ENCODE measurements at places on chromosomes 7 and 10.
A peak's percentile ranks its signal among the peaks of the same experiment; 100 is the strongest.

DNA sequence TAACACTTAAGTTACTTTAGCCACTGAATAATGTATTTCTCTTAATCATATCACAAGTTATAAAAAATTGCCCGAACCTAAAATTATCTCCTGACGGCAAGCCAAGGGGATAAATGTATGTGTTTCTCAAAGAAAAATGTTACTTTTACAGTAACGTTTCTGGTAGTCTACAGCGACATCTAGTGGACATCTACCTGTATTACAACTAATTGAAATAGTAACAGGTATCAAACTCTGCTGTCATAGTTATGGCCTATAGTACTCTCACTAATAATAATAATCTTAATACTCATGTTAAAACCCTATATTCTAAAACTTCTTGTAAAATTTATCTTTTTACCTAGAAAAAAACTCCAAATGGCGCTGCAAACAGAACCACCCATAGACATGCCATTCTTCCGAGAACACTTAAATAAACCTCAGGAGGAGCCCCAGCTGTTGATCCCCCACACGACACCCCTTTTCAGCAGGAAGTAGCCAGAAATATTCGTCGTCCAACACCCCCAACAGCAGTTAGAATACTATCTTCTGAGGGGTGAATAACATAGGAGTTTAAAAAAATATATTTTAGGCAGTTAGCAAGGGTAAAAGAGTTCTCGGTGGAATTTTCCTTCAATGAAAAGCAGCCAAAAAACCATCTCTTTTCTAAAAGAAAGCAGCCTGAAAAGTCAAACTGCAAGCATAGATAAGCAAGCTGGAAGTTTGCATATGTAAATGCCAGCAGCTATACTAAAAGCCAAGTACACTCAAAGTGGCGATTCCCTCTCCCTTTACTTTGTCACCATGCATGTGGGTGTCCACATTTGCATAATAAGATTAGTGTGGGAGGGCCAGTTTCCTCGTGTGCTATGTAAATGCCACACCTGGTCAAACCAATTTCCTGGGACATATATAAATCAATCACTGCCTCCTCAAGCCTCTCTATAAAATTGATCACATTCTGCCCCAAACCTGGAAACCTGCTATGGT, 40.5 kb upstream of the ZNF107 start:
- no peak for DNase-seq

DNA sequence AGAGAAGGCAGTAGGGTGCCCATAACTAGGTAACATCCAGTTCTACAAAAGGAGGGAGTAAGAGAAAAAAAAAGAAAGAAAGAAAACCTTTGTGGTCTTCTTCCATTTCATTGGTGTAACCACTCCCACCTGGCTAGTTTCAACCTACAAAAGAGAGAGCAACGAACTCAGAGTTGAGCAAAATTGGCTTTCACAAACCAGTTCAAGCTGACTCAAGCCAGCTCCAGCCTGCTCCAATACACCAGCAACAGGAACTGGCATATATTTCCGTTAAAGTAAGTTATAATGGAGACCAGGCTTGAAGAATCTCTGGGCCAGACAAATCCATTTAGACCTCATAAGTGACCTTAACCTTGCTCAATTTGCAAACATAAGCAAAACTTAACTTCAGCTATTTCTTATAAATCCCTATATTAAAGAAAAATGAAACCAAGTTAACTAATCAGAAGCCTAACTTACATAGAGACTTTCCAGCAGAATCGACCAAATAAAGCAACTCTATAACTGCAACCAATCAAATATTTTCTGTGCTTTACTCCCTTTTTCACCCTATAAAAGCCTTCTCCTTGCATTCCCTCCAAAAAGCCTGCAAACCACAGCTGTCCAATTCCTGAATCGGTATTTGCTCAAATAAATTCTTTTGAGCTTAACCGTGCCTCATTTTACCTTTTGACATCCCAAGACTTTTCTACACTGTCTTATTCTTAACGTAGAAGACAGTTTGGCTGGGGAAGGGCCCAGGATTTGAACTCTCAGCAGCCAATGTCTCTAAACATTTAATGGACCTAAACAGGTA, 10.1 kb downstream of the ANKRD22 start:
- no peak for DNase-seq

- no peak for DNase-seq
These were observed 73.2 kb downstream of the SFMBT2 start for GRCh38 chr10:7337431-7338171.

DNA sequence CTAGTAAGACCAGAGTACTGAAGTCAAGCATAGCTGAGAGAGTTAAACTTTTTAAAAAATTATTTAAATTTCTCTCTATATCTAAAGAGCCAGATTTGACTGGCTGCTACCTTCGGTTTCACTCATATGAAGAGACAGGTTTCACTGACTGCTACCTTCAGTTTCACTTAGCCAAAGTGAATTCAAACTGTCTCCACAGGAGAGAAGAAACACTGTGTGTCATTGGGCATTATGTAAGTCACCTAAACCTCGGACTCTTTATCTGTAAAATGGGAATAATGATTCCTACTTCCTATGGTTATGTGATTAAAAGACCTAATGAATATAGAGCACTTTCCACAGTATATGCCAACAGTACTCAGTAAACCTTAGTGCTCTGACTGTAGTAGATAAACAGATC, 41.6 kb upstream of the MET start:
- no peak for DNase-seq

DNA sequence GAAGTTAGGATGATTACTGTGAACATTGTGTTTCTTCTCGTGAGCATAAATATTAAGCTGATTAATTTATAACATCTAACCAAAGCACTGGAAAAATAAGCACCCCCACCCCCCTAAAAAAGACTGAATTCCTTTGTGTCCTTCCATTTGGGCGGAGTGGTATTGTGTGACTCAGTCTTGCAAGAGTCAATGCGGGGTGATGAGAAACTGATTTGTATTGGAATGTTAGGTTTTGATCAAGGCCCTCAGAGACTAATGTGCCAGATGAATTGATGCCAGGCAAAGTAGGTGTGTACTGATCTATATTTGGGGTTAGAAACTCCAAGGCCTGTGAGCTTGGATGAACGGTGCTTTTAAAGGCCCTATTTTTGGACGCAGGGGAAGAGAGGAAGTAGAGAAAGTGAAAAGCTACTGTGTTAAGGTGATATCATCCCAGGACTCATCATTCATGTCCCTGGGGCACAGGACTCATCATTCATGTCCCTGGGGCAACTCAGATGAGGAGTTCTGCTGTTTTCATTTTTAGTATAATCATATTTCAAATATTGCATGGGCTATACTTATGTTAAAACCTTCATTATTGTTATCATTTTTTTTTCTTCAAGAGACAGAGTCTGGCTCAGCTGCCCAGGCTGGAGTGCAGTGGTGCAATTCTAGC, 61.3 kb upstream of the PTN start:
- no peak for DNase-seq

DNA sequence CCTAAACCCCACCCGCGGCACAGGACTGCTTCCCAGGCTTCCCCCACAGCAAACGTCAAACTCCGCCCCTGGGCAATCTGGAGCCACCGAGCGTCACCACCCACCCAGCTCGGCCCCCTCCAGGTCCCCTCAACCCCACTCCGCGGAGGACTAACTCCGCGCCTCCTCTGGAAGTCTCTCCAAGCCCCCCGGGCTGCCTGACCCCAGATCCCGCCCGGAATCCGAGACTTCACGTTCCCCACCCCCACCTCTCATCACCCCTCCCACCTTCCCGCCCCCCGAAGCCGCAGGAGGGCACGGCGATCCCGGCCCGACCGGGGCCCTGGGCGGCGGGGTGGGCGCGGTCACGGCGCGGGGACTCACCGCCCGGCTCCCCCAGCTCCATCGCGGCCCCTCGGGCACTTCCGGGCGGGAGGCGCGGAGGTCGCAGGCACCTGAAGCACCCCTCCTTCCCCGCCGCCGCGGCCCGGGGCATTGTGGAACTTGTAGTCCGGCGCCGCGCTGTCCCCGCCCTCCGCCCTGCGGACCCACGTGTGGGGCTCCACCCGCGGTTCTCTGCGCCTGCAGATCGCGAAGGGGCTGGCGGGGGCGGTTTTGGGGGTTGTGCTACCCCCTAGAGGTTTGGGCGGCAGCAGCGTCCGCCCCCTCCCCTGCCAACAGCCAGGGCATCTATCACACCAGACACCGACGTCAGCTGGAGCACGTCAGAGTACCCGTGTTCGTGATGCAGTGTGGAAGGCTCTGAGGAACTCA, at the start of gene TMUB1:
Gene TMUB1, minus strand, starts transcription at position 423 of the 753 bp plus-strand sequence. CDS start 930 bp downstream, outside the sequence.
- DNase-seq, result no peak

GRCh38 chr10:9735731-9736130, 1281.9 kb upstream of the CELF2 start:
- DNase-seq, result no peak

DNA sequence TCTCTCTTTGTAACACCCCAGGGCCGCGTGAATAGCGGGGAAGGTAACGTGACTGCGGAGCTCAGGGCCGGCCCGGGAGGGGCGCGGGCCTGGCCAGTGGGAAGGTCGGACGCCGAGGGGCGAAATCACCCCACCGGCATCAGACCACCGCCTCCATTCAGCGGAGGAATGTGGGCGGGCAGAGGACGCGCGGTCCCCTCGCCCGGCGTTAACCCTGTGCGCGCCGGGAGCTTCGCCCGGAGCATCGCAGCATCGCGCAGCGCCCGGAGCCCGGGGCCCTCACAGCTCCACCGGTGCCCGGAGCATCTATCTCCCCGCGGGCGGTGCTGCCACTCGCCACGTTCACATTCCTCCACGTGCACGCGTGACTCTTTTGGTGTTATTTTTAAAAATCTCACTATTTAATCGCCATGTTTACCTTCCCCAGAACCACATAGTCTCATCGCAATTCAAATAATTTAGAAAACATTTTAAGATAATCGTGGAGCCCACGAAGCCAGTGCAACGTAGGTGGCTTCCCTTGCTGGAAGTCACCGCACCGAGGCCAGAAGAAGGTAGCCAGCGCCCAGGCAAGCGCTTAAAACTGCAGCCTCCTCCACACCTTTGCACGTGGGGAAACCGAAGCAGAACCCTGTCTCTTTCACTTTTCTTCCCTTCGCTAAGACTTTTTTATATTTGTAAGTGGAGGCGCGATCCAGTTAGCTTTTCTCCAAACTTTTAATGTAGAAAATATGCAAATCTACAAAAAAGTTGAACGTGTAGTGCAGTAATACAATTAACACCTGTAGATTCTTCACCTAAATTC, 21.8 kb downstream of the FGFBP3 start:
- DNase-seq, result no peak

GRCh38 chr7:33041631-33042428, 20.7 kb downstream of the NT5C3A start:
- DNase-seq, result no peak

GRCh38 chr10:3249307-3249889, 76.8 kb upstream of the PITRM1 start:
- DNase-seq, result no peak

DNA sequence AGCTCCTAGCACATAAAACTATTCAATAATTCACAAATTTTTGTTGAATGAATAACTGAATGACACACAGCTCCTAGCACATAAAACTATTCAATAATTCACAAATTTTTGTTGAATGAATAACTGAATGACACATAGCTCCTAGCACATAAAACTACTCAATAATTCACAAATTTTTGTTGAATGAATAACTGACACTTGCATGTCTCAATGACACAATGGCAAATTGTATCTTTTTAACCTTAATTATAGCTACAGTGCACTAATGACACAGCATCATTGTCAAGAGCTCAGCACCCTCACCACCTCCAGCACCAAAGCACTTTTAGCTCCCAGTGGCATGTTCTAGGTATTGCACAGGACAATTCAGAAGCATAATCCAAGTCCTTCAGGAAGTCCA, 131.6 kb downstream of the PDE1C start:
- DNase-seq, result no peak

DNA sequence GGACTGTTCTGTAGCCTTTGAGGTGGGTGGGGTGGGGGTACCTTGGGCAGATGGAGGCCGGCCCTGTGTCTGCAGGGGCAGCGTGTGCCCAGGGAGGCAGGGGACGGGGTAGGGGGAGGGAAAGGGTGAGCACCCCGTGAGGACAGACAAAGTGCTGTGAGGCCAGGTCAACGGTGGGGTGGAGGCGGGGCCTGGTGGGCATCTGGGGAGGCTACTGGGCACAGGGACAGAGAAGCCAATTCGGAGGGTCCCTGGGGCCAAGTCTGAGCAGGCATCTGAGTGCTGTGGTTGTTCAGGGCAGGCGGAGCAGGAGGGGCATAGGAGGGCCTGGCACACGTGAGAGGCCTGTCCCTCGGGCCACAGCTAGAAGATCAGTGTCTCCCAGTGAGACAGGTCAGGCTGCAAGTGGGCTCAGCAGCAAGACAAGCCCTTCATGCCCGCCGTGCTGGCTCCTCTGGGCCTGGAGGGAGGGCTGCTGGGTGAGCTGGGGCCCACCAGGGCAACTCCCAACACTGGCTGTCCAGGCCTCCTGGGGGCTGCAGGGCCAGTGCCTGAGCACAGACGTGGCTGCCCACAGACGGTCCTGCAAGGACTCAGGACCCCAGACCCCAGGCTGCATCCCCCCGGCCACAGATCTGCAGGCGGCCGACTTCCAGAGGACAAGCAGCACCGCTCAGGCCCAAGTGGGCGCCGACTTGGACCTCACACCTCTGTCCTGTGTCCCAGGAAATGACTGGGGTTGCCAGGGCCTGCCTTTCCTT, 26.4 kb upstream of the KNDC1 start:
- DNase-seq, result no peak

- peak; percentile 81 for DNase-seq
These were observed 14.6 kb upstream of the PWWP2B start for GRCh38 chr10:132382231-132382922.
